ENCODE measurements at places on chromosomes 4 and X.

DNA sequence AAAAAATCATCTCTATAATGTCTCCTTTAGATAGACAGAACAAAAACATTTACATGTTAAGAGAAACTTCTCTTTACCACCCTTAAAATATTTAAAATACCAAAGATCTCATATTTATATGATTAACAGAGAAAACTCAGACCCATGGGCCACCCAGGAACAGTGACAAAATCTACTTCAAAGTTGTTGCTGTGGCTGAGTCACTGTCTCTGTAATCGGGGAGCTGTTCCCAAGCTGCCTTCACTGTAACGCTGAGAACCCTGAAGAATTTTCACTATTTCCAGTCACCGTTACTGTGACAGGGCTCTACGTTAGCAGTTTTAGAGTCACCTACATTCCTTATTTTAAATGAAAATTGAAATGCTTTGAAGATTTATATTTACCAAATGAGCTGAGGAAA is 9.0 kb upstream of the DAPP1 start:
- DNase-seq: no peak

DNA sequence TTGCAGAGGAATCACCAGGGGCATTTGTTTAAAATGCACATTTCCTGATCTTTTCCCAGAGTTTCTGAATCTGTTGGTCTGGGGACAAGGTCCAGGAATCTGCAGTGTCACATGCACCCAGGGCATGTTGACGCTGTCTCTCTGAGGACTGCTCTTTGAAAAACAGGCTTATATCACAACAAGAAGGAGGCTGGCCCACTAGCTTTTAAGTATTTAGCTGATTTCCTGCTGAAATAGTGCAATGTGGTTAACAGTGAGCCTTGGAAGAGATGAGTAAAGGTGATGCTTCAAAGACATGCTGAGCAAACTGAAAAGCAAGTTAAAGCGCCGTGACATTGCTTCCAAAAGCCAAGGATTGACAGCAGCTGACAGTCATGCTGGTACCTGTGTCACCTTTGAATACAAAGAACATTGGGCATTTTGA is 18.6 kb upstream of the SEPSECS start:
- no peak for DNase-seq

DNA sequence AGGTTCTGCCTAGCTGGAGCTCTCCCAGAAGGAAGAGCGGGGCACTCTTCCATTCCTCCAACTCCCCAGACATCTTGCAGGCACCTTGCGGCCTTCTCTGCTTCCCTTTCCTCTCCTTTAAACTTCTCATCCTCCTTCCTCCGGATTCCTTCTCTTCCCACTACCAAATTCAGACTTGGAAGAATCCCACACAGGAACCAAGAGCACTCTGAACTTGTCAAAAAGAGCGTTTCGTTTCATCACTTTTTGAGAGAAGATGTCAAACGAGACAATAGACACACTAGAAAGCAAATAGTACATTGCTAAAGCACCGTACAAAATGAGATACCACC is 512 bp upstream of the UCP1 start:
- no peak for DNase-seq

- DNase-seq: no peak
Observed at GRCh38 chr4:15109600-15109999, 107.3 kb downstream of the CPEB2 start.

GRCh38 chrX:38232079-38232686 is 11.5 kb upstream of the SRPX start:
- no peak for DNase-seq

- DNase-seq: no peak
Observed at GRCh38 chr4:5889002-5889696, 3.7 kb downstream of the CRMP1 start.

DNA sequence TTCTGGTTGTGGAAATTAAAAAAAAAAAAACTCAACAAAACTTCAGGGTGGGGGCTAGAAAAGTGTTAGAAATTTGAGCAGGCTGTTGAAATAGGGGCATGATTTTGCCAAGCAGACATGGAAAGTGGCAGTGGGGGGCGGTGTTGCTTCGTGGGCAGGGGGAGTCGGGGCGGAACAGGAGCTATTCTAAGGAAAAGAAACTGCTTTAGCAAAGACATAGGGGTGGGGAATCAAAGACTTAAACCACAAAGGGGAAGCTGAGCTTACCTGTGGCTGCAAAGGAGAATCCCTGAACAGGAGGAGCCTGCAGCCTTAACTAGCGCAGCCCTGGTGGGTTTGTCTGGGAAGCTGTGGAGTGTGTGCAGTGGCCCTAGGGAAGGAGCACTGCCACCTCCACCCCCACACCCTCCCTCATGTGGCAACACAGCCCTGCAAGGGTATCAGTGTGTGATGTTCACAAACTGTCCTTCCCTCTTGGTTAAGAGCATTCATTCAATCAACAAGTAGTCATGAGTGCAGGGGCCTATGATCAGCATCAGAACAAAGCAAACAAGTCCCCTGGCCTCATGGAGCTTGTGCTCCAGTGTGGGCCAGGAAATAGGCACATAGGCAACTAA is 20.5 kb downstream of the SEL1L3 start:
- no peak for DNase-seq
